ENCODE measurements at places on chromosomes 11 and 22. TPM values are rescaled to one million over a fixed set of nuclear protein-coding genes. Genes with fewer than 3 reads are reported as not detected.

The LIF gene
- total RNA-seq: 3.9 TPM

The MYO7A gene
- 0.35 TPM for total RNA-seq

The TSGA10IP gene
- total RNA-seq: not detected

The ACRV1 gene
- not detected for total RNA-seq

The KRTAP5-11 gene
- total RNA-seq: not detected

The CHST1 gene
- 2.0 TPM for total RNA-seq

The ABCC8 gene
- total RNA-seq: not detected

The CLMP gene
- 13.6 TPM for total RNA-seq

The KCTD14 gene
- not detected for total RNA-seq

The FAM227A gene
- 0.23 TPM for total RNA-seq

The LAYN gene
- 34.3 TPM for total RNA-seq

The SLC17A6 gene
- 0.02 TPM for total RNA-seq

The MIOX gene
- total RNA-seq: not detected

The WBP2NL gene
- not detected for total RNA-seq

The FAM180B gene
- total RNA-seq: not detected

The EHD1 gene
- total RNA-seq: 14.2 TPM

All from H4 (cell line).